GM04503 (cell line): ENCODE measurements at places on chromosomes 16 and 17.

DNA sequence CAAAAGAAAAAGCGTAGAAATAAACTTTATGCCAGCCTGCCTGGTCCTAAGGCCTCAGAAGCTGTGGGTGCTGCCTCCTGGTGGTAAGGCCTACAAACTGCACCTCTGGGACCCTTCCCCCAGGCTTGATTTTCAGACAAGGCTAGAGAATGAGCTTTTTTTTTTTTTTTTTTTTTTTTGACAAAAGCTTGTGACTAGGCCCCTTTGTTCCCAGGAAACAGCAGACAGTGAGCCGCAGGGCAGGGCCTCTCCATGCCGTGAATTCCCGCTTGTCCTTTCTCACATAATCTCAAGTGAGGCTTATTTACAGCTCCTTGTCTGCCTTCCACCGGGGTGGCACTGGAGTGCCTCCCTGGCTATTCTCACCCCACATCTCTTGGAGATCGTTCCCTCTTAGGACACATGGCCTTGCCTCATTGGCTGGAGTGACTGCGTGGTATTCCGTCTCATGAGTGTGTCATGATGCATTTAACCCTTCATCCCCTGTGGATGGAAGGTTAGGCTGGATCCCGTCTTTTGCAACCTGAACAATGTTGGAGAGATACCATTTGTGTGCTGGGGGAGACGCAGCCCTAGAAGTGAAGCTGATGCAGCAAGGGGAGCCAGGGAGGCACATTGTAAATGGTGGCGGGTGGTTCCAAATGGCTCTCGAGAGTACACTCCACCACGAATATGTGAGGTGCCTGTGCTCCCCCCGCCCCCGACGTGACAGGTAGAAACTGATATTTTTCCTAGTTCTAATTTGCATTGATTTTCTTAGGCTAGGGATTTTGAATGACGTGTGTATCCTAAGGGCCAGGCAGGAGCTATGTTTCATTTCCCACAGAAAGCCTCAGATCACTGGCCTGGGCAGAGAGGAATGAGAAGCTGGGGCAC, 49.6 kb downstream of the USP22 start:
- DNase-seq = no peak

DNA sequence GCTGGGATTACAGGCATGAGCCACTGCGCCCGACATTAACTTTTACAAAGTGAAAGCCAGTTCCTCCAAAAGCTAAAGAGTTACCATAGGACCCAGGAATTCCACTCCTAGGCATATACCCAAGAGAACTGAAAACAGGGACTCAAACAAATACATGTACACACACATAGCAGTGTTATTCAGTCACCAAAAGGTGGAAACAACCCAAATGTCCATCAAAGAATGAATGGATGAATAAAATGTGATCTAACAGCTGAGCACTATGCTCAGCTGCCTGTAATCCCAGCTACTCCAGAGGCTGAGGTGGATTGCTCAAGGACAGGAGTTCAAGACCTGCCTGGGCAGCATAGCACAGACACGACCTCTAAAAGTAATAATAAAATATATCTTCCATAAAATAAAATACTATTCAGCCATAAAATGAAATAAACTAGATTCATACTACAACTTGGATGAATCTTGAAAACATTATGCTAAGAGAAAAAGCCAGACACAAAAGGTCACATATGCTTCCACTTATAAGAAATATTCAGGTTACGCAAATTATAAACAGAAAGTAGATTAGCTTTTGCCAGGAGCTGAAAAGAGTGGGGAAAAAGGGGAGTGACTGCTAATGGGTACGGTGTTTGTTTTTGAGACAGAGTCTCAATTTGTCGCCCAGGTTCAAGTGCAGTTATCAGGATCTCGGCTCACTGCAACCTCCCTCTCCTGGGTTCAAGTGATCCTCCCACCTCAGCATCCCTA, 9.3 kb upstream of the USP7 start:
- peak; percentile 53 for DNase-seq

DNA sequence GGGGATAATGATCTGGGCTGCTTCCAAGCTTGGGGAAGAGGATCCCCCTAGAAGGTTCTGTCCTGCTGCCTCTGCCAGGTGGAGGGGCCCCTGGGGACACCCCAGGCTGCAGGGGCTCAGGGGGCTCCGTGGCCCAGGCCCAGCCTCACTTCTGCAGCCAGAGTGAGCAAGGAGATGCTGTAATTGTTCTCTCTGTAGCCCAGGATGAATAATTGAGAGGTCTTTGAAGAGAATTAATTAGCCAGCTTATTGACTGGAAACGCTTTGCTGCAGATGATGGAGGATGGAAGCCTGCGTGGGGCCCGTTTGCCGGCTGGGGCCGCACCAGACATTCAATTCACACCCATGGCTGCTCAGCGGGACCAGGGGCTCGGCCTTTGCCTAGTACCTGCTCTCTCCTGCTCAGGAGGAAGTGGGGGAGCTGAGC, 38.5 kb downstream of the TMEM235 start:
- no peak for DNase-seq

DNA sequence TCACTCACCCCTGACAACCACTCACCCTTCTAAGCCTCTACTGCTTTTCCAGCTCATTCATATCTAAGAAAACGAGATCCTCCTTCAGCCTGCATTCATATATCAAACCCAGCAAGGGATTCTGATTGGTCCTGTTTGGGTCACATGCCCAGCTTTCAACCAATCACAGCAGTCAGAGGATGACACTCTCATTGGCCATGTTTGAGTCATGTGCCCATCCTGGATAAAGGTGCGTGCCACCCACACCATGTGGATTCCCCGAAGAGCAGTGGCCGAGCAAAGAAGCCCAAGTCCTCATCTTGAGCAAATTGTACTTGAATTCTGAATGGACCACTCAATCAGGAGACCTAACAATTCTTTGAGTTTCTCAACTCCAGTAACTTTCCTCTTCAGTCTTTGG, 45.0 kb downstream of the SCNN1G start:
- no peak for DNase-seq

DNA sequence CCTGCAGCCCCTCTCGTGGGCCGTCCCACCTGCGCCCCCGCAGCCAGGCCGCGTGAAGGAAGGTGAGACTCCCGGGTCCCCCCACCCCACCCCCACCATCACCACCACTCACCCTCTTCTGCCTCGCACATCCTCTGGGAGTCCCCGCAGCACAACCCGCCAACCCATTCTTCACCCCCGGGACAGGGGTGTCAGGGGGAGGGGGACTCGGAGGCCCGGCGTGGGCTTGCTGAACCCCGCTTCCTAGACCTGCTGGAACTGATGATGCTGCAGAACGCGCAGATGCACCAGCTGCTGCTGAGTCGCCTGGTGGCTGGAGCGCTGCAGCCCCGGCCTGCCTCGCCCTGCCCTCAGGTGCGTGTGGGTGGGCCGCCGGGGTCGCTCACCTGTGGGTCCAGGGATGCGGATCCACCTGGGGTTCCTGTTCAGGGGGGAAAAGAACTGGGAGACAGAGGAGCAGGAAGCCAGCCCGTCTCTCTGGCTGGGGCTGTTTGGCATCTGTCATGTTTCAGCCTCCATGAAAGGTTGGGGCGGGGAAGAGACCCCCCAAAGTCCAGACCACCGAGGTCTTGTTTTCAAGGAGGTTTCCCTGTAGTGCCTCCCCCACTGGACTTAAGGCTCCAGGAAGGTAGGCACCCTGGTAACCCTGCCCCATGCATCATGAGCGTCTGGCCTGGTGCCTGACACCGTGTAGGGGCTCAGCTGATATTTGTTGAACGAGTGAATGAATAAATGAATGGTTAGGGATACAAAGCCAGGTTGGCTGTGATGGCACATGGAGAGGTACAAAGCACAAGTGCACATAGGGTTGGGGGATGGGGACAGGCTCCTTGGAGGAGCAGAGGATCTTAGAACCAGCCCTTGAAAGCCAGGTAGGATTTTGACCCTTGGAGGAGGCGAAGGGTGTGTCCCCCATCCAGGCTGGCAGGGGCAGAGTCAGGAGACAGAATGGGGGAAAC, 849 bp downstream of the PRR29 start:
- DNase-seq = no peak

- no peak for DNase-seq
Measured at GRCh38 chr16:84884246-84884595, 64.4 kb downstream of the CRISPLD2 start.

DNA sequence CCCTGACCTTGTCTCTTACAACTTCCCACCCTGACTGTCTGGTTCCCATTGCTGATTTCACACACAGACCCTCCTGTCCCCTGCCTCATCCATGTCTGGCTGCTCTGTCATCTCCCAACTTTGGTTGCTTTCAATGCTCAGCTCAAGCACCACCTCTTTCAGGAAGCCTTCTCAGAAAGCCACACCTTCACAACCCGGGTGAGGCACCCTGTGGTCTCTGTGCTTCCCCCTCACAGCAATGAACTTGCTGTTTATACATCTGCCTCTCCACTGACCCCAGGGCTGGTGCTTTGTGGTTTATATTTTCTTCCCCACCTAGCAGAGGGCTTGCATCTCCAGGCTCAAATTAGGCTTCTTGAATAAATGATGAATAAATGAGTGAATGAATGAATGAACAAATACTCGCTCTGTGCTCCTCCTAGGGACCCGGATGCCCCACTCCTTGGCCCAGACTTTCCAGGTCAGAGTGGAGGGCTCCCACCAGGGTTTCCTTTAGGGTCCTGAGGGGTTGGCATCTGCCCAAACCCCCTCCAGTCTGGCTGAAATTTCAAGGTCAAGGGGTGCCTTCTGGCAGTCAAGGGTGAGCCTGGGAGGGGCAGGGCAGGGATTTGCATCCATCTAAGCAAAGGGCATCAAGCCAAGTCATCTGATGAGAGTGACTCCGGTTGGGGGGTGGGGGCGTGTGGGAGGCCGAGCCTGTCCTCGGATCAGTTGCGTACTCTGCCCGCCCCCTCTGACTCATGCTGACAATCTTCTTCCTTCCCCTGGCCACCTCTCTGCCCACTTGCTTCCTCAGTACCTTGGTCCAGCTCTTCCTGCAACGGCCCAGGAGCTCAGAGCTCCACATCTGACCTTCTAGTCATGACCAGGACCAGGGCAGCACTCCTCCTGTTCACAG, at the start of gene ITGAX:
TSS of gene ITGAX (plus strand) at position 783 of the 898 bp plus-strand sequence. CDS start at position 862, 79 bp downstream.
- DNase-seq = no peak

- no peak for DNase-seq
Measured at GRCh38 chr17:7700510-7700909, 4.5 kb upstream of the EFNB3 start.

- no peak for DNase-seq
Measured at GRCh38 chr16:9787717-9788116, 394.5 kb downstream of the GRIN2A start.

GRCh38 chr16:58236231-58236690, 38.4 kb upstream of the CSNK2A2 start:
- DNase-seq = peak; percentile 9

DNA sequence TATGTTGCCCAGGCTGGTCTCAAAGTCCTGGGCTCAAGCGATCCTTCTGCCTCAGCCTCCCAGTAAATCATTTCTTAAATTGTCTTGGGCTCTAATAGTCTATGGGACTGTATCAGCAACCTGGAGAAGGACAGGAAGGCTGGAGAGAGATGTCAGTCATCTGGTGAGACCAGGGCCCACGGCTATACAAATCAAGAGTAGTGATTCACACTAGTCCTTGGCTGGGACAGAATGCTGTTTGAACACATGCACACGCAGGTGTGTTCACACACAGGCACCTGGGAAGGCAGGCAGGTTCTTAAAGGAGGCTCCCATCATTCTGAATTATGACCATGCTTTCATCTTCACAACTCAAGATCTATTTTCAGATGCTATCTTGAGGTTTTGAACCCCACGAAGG, 14.1 kb downstream of the NQO1 start:
- DNase-seq = no peak

GRCh38 chr17:44409309-44410028, 20.0 kb upstream of the ITGA2B start:
- no peak for DNase-seq

GRCh38 chr17:57580055-57580739, 164.9 kb downstream of the CCDC182 start:
- no peak for DNase-seq

- DNase-seq = no peak
Measured at GRCh38 chr16:15636392-15636873, 6.5 kb downstream of the MARF1 start.

GRCh38 chr17:21452377-21453143, 76.4 kb downstream of the KCNJ12 start:
- peak; percentile 7 for DNase-seq

- DNase-seq = no peak
Measured at GRCh38 chr17:44557651-44558285, 484 bp downstream of the FZD2 start.

GRCh38 chr17:56203430-56203829, 50.2 kb downstream of the ANKFN1 start:
- no peak for DNase-seq

DNA sequence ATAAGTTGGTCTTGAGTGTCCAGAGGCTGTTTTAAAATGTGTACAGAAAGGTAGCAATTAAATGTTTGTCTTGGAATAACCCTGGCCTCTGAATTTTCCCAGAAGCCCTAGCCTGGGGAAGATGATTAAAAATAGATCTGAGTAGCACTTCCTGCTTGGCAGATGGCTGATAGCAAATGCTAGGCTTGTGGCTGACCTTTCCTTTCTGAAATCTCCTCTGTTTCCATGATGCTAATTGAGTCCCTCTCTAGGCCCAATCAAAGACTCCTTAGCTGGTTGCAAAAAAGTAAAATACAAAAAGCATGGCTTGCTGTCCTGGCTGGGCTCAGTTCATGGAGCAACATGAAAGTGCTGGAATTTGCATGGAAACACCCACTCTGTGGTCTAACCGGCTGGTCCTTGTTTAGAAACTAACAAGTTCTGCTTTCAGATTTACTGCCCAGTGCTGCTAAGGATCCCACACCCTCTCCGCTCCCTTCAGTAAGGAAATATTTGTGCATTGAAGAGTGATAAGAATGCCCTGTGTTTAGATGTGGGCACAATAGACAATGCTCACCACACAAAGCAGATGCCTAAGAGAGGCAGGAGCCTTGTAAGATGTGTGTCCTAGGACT, 40.8 kb downstream of the YPEL2 start:
- peak; percentile 74 for DNase-seq

GRCh38 chr16:73062743-73063733, 15.1 kb upstream of the ZFHX3 start:
- no peak for DNase-seq

- no peak for DNase-seq
Measured at GRCh38 chr17:57679356-57679755, 65.7 kb downstream of the CCDC182 start.

GRCh38 chr17:40556884-40557414, 8.3 kb downstream of the CCR7 start:
- no peak for DNase-seq

- no peak for DNase-seq
Measured at GRCh38 chr17:8146381-8147140, 5.6 kb downstream of the PER1 start.

DNA sequence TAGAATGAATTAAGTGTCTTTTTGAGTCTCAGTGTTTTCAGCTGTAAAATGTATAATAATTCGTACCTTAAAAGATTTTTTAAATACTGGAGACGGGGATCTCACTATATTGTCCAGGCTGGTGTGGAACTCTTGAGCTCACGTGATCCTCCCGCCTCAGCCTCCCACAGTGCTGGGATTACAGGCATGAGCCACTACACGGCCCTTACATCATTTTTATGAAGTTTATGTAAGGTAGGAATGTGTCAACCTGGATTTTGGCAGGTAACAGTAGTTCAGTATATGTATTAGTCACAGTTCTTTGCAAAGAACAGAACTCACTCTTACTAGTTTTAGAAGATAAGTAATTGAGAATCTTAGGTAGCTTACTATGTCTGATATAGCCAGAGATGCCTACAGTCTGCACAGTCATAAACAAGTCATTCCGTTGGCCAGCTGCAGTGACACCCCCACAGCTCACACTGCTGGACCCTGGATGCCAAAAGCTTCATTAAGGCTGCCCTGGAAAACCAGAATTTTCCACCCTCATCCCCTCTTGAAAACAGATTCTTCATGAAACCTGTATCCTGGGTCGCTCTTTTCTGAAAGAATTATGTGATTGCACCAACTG, 583 bp upstream of the COX6A2 start:
- no peak for DNase-seq

GRCh38 chr17:55093353-55093752, 124.8 kb downstream of the STXBP4 start:
- DNase-seq = no peak
